ENCODE measurements at places on chromosomes 7 and 10.

- DNase-seq, result peak; percentile 52
Observed at GRCh38 chr7:130151591-130152492, 53.4 kb downstream of the TMEM209 start.

DNA sequence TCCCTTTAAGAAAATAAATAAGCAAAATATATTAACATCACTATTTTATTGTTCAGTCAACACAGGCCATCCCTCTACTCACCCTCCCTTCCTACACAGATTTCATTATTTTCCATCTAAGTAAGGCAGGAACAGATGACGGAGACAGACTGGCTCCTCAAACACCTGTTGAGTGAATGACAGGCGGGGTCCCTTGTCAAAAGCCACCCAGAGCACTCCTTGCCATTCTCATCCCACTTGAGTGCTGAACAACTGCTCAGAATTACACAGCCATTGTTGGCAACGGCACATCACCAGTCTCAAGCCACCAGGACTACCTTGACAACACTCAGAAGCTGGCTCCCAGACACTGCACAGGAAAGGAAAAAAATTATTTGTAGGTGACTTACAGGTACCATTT, 3.3 kb downstream of the GRB10 start:
- no peak for DNase-seq

DNA sequence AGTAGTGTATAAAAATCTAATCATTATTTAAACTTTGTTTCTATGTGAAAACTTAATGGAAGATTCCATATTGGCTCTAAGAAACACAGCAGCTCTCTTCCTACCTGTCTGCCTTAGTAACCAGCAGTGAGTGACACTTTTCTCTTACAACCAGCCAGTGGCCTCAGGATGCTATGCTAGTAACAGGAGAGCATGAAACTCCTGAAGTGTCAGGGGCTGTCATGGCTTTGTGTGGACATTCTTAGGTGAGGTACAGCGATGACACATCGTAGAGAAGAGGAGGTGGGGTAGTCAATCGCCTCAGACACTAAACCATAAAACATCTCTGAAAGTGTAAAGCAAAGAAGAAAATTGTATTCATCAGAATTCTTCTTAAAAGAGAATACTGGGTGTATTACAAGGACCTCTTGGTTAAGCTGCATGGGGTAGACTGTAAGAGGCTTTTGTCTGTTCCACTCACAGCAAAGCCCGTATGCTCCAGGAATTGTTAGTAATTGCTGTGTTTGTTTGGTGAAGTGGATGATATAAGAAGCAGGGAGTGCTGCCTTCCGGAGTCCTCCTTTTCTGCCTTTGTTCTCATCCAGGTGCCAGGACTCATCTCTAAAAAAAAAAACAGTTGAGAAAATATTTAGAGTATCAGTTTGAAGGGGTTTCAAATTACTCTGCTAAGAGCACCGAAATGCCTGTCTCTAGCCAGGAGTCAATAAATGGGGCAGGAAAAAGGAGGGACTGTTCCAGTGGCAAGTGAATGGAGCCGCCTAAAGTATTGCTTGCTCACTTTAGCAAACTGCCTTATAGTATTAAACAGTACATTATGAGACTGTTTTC, 518.8 kb downstream of the CNTNAP2 start:
- DNase-seq, result no peak

DNA sequence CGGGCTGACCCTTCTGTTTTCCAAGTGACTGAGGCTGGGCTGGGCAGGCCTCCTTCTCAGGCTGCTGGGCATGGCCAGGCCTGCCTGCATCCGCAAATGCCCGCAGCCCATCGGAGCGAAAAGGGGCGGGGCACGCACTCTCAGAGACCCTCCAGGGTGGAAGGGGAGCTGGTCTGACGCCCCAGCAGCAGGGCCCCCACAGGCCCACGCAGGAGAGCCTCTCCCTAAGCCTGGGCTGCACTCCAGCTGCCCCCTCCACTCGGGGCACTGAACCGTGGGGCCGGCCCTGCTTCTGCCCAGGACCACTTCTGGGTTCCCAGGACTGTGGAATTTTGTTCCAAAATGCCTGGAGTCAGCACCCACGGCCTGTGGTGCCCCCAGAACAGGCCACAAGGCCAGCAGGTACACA, 9.3 kb downstream of the ADAP1 start:
- DNase-seq, result no peak

DNA sequence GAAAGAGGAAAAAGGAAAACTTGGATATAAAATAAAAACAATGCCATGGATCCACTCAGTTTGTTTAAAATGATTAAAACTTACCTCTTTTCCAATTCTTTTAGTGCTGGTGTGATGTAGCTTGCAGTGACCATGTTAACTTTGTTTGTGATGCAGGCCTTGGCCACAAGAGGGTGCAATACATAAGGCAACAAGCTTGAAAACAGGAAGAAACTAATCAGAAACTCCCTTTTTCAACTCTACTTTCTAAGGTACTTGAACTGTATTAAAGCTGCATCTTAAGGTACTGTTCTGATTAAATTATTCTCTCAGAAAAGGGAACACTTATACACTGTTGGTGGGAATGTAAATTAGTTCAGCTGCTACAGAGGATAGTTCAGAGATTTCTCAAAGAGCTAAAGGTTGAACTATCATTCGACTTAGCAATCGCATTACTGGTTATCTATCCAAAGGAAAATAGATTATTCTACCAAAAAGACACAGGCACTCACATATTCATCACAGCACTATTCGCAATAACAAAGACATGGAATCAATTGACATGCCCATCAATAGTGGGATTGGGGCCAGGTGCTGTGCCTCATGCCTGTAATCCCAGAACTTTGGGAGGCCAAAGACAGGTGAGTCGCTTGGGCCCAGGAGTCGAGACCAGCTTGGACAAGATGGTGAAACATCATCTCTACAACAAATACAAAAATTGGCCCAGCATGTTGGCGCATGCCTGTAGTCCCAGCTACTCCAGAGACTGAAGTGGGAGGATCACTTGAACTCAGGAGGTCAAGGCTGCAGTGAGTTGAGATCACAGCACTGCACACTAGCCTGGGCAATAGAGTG, 50.9 kb downstream of the AASS start:
- DNase-seq, result peak; percentile 61

Data from CD4-positive, alpha-beta T cell treated with Interleukin-15 for 1 hour (primary cell).